ENCODE measurements at places on chromosomes 7 and 10.

- no peak for DNase-seq
Measured at GRCh38 chr10:107336061-107336460, 171.6 kb upstream of the SORCS1 start.

- no peak for DNase-seq
Measured at GRCh38 chr7:24720283-24720682, 37.0 kb downstream of the GSDME start.

GRCh38 chr7:141558544-141559183 lies 7.5 kb downstream of the AGK start:
- DNase-seq = peak; percentile 8

DNA sequence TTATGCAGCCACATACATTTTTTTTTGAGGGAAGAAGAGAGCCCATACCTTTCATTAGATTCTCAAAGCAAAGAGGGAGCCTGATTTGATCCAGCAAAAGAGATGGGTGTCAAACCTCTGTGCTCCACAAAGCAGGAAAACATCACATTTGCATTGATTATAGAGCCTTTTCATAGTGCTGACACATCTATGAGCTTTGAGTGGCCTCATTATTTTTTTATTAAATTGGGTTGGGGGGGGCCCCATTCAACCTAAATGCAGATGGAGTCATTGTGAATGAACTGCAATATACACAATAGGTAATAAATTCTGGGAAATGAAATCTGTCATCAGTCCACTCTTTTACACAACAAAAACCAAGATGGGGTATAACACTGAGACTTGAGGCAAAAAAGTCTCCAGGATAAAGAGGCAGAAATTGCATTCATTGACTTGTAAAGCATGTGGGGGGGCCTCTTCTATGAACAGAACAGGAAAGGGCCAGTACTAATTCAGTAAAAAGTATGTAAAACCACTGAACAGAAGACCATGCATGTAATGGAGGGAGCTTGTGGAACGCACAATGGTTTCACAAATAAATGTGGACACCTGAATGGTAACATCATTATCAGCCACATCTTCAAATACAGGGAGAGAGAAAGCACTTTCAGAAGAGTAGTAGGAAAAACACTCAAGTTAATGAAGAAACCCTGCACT lies 17.7 kb upstream of the ASB4 start:
- DNase-seq = no peak

DNA sequence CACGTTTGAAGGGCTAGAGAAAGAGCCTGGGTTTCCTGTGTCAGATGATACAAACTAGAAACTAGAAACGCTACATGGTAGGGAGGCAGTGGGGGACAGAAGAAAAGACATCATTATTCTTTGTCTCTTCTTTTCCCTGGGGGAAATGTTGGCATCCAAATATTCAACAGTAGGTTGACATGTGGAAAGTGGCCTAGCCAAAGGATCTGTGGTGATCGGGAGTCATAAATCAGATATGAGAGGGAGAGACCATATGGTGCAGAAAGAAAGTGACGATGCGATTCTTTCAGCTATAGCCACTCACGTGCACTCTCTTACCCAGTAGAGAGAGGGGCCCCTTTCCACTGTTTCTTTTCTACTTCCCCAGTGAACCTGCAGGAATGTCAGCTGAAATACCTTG lies 964.7 kb downstream of the LRMDA start:
- no peak for DNase-seq

- no peak for DNase-seq
Measured at GRCh38 chr7:94649450-94649849, 6.5 kb downstream of the SGCE start.

- DNase-seq = no peak
Measured at GRCh38 chr7:104978460-104978859, 35.5 kb upstream of the KMT2E start.

GRCh38 chr10:84715911-84716310 lies 387.5 kb downstream of the CCSER2 start:
- peak; percentile 56 for DNase-seq

DNA sequence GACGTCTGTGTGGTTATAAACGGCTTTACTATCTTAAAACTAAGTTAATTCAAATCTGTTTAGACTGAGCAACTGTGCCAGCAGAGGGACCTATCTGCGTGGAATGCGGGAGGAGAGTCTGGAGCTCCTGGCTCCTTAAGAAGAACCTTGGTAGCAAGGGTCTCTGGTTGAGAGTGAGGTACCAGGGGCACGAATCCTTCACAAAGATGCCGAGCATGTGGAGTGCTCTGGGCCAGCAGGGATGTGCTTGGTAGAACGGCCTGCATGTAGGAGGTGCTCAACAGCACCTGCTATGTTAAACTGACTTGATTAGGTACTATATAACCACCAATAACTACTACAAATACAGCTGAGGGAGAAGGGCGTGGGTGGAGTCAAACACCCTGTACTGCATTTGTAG lies 102.6 kb downstream of the VIPR2 start:
- no peak for DNase-seq

DNA sequence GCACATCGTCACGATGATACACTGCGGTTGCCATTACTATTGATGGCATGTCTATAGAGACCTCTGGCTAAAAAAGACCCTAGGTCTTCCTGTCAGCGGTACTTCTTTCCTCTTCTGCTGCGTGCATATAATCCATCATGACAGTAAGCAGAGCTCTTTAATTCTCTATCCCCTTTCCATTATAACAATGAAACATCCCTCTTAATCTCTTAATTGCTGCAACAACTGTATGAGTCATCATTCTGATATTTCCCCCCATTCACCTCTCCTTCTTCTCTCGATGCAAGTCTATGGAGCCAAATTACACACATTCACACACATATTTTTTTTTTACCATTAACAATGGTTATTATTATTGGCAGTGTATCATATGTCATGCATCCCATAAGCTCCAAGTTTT lies 45.2 kb upstream of the AKR1E2 start:
- no peak for DNase-seq

DNA sequence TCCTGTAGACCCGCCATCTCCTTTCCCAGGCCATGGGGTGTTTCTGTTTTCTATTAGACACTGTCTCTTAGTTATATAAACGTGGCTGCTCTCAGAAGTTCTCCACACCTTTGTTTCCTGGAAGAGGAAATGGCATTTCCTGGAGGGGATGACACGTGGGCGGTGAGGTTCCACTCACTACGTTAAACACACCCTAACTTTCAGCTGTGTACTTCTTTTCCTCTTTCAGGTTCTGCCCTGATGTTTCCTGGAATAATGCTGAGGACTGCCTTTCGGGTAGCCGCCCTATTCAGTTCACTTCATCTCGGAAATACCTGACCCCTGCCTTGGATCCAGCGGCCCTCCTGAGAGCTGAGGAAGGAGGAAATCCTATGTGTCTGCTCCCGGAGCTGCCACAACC lies 3.4 kb upstream of the PRKCQ start:
- DNase-seq = no peak

GRCh38 chr10:25492040-25492439 lies 317.2 kb downstream of the GPR158 start:
- DNase-seq = no peak
